ENCODE measurements at places on chromosomes 4 and X.
A peak's percentile ranks its signal among the peaks of the same experiment; 100 is the strongest.

- no peak for DNase-seq
Measured at GRCh38 chrX:30592831-30593230, 15.3 kb upstream of the TASL start.

DNA sequence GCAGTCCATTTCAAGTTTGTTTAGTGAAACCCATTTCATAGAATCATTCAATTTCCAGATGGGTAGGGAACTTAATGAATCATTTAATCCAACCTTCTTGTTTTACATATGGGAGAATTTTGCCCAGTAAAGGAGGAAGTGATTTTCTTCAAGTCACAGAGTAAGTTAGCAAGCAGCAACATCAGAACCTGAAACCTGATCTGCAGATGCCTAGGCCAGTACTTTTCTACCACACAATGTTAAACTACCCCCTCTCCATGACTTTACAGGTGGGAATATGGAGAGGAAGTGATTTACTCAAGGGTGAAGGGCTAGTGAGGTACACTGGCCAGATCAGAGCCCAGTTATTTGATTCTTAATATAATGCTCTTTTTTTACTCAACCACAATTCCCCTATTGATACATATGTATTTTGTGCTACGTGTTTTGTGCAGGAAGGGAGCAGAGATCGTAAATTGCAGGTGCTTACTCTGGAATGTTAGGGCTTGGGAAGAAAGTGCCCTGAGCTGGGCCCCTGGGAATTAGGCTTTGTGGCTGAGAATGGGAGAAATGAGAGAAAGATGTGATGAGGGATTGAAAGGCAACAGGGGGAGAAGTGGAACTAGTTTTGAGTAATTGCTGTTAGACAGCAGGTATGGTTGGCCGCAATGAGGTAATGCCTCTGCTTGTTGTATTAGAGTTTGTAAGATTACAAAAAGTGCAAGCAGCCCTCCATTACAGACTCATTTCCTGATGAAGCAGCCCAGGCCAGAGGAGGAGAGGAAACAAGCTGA lies 6.8 kb downstream of the LHFPL1 start:
- DNase-seq = no peak

GRCh38 chr4:73662709-73663546 lies 42.7 kb upstream of the RASSF6 start:
- peak; percentile 47 for DNase-seq

DNA sequence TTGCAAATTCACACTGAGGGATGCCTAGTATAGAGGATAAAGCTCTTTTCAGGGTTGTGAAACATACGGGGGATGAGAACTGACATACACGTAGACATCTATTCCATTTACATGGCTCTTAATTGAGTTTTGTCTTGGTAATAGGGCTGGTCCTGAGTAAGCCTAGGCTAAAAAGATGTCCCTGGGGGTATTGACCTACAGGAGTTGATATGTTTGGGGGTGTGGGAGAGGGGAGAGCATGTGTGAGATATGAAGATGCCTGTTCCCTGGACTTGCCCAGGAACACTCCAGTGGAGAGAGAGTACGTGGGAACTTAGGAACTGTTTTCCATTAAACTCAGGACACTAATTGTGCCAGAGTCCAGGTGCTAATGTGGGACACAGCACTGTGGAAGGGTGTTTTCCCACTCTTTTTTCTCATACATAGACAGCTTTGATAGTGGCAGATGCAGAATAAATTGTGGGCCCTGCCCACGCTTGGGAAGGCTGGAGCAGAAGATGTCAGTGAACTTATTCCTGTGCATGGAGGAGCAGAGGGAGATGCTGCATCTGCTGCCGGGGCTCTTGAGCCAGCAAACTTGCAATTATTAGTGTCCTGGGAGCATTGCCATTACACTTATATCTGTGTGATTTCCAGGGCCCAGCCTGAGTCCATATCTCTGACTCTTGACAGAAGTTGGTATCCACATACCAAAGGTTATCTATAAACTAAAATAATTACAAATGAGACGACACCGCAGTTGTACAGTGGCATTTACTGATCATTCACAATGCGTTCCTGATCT lies 20.7 kb downstream of the SYNPO2 start:
- DNase-seq = no peak

DNA sequence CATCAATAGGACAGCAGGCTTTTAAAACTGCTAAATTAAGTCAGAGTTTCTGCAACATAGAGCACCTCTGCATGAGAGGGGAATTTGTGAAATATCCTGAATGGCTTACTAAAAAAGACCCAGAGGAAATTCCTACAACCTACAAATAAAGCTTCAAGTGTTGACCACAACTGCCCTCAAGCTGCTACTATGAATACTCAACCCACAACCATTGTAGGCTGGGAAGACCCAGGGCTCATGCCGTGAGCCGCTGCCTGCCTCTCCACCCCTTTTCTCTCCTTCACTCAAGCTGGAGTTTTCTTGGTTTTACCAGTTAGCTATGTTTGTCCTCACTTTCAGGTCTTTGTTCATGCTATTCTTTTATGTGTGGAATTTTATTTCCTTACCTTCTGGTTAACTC lies 151.6 kb downstream of the EMCN start:
- no peak for DNase-seq

GRCh38 chr4:185711726-185712125 lies 100.3 kb downstream of the SORBS2 start:
- no peak for DNase-seq

DNA sequence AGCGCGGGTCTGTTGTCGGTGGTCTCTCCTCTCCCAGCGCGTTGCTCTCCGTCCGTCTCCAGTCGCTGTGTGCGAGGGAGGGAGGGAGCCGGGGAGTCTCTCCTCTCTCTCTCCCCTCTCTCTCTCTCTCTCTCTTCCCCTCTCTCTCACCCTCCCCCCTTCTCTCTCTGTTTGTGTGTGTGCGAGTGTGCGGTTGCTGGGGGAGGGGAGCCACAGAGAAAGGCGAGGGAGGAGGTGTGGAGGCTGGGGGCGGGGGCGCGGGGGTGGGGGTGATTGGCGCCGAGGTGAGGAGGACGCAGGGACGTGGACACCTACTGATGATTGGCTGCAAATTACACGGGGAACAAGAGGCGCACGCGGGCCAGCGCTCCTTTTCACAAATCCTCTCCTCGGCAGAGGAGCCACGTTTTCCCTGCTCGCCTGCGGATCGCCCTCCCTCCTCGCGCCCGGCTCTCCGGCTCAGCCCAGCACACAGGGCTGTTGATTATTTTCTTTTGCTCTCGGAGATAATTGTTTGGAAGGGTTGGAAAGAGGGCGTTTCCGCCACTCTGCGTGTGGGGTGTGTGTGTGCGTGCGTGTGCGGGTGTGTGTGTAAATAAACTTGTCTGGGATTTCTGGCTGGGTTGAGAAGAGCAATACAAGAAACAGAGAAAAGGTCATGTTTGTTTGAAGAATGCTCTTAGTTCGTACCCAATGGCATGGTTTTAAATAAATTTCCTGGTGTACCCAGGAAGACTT lies at the start of gene CXXC4:
Gene CXXC4, minus strand, starts transcription at position 73 of the 738 bp plus-strand sequence. CDS start 3,092 bp downstream, outside the sequence.
- DNase-seq = peak; percentile 64
